ENCODE measurements at places on chromosomes 7 and 10.
A peak's percentile ranks its signal among the peaks of the same experiment; 100 is the strongest.

GRCh38 chr10:6706725-6707124, 126.6 kb upstream of the PRKCQ start:
- DNase-seq: no peak

DNA sequence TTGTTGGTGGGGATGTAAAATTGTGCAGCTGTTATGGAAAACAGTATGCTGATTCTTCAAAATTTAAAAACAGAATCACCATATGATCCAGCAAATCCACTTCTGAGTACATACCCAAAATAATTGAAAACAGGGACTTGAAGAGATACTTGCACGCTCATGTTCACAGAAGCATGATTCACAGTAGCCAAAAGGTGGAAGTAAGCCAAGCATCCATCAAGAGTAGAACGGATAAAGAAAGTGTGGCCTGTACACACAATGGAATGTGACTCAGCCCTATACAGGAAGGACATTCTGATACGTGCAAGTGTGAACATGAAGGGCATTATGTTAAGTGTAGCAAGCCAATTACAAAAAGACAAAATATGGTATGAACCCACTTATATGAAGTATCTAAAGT, 696.7 kb upstream of the CELF2 start:
- DNase-seq: no peak

DNA sequence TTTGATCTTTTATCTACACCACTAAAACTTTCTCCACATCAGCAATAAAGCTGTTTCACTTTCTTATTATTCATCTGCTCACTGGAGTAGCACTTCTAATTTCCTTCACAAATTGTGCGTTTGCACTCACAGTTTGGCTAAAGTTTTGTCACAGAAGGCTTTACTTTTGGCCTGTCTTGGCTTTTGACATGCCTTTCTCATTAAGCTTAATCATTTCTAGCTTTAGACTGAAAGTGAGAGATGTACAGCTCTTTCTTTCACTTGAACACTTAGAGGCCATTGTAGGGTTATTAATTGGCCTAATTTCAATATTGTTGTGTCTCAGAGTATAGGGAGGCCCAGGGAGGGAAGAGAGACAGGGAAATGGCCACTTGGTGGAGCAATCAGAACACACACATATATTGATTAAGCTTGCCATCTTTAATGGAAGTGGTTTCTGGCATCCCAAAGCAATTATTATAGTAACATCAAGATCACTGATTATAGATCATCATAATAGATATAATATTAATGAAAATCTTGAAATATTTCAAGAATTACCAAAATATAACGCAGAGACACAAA, 512.5 kb downstream of the ETV1 start:
- no peak for DNase-seq

- peak; percentile 42 for DNase-seq
Observed at GRCh38 chr10:97542169-97543024, 30.2 kb upstream of the ANKRD2 start.
